ENCODE measurements at places on chromosomes 11 and 22.

DNA sequence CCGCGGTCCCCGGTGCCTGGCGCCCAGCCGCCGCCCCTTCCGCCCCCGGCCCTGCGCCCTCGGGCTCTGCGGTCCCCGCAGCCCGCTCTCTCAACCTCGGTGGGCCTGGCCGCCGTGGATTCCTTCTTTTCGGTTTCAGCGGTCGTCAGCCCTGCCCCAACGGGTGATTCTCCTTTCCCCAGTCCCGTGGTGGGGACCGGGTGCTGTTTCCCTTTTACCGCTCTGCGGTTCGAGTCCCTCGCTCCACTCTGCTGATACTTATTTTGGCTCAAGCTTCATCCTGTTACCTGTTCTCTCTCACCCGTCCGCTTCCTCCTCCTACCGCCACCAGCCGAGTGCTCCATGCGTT is 494 bp downstream of the ZDHHC5 start:
- DNase-seq, result no peak

DNA sequence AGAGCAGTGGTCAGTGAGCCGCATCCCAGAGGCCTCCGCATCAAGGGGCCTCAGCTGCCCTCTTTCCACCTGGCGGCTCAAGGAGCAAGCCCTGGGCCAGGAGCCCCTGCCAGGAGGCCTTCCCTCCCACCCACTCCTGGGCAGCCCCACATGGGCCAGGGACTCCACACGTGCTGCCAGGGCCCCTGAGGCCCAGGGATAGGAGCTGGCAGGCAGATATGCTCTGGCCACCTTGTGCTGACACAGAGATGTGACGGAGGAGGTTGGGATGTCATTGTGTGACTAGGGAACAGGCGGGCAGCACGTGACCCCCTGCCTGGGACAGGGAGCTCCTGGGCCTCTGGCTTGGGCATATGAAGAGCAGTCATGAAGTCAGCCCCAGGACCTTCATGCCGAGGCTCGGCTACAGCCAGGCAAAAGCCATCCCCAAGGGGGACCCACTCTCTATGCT is 77.9 kb downstream of the PIWIL3 start:
- DNase-seq, result no peak

DNA sequence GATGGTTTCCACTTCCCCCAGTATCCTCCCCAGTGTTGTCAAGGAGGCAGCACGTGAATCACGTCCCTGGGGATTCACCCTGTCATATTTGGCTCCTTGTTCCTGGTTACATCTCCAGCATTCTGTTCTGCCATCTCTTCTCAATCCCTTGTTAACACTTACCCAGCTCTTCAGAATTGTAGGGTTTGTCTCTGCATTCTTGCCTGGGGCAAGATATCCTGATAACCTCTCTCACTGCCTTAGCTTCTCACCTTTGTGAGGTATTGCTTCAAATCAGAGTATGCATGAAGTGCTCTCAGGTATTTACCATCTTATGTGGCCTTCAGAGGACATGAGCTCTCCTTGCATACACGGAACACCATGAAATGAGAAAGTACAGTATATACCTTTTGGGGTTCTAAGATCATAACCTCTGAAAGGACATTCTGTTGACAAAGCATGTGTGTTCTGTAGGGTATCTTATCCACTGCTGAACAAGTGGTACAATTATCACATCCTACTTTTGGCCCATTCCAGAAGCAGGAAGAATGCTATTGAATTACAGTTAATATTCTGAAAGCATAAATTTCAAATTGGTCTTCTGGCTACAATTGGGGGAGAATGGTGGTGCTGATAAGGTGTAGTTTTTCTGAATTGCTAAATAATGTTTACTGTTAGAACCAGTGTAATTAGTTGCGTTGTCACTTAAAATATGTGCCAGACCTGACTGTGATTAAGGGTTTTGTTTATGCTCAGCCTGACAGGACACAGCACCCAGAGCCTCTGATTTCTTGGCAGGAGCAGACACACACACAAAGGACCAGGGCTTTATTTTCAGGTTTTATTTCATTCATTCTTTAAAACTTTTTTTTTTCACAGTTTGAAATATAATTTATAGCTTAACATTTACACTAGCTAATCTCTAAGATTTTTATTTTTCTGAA is 32.7 kb downstream of the VSTM5 start:
- DNase-seq, result no peak

GRCh38 chr11:66336234-66337102 is at the start of gene RIN1:
RIN1 (minus strand) TSS chr11:66336434; CDS start chr11:66336402, 32 bp downstream.
- DNase-seq, result no peak

- DNase-seq, result no peak
Measured at GRCh38 chr22:31628969-31629708, 32.9 kb downstream of the PISD start.

DNA sequence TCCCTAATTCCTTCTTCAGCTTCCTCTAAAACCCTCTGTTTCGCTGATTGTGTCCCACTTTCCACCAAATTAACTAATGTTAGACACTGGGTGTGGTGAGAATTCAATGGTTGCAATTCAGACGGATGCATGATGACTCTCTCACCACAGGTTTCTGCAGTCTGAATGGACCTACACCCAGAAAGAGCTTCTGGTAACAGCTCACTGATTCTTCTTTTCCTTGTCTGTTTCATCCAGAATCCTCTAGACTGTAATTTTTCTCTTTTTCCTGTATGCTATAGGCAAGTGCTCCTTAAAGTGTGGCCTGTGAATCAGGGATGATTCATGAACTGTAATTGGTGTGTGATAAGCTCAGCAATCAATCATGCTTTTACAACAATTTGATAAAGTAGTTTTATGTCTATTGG is 18.1 kb downstream of the MMP10 start:
- no peak for DNase-seq

- DNase-seq, result no peak
Measured at GRCh38 chr22:35195226-35195625, 62.1 kb upstream of the HMGXB4 start.

DNA sequence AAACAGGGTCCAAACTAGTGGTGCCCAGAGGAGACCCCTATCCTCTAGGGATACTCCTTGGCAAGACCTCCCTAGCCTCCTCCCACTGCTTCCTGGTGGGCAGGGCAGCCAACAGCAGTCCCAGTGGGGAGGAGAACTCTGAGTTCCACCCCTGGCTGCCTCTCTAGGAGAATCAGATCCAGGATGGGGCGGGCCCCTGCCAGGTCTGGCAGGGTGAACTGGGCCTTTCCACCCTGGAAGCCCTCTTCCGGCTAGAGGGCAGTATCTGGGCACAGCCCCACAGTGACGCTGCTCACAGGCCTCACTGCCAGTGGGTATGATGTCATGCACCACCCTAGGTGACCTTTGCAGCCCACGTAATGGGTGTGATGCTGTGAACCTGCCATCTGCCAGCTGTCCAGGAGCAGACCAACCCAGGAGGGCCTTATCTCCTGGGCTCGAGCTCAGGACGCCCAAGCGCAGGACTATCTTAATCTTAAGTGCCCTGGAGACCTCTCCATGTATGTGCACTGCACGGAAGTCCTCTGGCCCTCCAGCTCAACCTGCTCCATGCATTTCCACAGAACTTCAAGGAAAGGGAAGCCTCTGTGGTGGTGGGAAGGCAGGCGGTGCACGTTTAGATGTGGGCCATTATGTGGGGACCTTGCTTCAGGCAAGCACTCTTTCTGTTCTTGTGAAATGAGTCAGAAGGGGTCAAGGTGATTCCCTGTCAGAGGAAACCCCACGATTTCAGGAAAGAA is 31.8 kb upstream of the FCHSD2 start:
- no peak for DNase-seq

GRCh38 chr11:64489831-64490441 is 101.1 kb upstream of the SLC22A12 start:
- peak; percentile 35 for DNase-seq
